ENCODE measurements at places on chromosomes 2 and 18.

DNA sequence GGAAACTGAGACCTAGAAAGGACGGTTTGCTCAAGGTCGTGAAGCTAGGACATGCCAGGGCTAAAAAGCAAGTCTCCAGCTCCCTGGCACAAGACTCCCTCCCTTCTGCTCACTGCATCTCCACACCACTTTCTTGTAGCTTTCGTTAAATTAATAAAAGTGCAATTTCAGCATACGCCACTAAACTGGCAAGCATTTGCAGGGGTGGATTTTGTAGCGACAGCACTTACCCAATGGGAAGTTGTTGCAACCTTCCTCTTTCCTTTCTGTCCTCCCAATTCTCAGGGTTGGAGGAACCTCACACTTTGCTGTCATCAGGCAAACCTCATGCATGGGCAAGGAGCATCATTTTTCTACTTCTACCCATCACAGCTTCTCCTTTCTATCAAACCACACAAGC lies 7.4 kb upstream of the RHOB start:
- no peak for DNase-seq

GRCh38 chr2:64914735-64915509 lies 74.3 kb upstream of the SLC1A4 start:
- no peak for DNase-seq

DNA sequence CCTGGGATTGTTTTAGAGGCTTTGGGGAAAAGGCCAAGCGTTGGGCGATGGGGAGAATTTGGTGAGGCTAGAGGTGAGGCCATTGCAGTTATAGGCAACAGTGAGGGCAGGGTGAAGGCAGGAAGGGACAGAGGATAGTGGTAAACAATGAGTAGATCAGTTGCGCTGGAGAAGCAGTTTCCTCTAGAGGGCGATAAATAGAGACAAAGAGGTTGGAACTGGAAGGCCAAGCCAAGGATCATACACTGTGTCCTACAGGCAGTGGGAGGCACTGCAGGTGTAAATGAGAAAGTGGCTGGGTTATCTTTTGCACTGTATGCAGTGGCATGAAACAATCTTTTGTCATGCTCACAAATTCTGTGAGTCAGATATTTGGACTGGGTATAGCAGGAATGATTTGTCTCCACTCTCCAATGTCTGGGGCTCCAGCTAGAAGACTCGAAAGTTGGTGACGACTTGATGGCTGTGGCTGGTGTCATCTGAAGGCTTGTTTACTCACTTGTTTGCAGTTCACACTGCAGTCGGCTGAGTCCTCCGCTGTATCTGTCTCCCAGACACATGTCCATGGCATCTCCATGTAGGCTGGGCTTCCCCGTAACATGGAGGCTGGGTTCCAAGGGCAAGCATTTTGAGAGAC lies 82.1 kb downstream of the TNP1 start:
- DNase-seq = no peak

GRCh38 chr2:1605102-1606045 lies 138.9 kb downstream of the PXDN start:
- DNase-seq = no peak

GRCh38 chr18:46950064-46950656 lies 32.8 kb downstream of the KATNAL2 start:
- DNase-seq = no peak
